ENCODE measurements at places on chromosomes 2 and 18.

GRCh38 chr2:191020742-191021381, 6.9 kb upstream of the STAT1 start:
- DNase-seq, result peak; percentile 63

- no peak for DNase-seq
These were observed 2.7 kb downstream of the CDH7 start for GRCh38 chr18:65753520-65753919.

GRCh38 chr2:234001380-234002160, 48.9 kb upstream of the SPP2 start:
- no peak for DNase-seq

DNA sequence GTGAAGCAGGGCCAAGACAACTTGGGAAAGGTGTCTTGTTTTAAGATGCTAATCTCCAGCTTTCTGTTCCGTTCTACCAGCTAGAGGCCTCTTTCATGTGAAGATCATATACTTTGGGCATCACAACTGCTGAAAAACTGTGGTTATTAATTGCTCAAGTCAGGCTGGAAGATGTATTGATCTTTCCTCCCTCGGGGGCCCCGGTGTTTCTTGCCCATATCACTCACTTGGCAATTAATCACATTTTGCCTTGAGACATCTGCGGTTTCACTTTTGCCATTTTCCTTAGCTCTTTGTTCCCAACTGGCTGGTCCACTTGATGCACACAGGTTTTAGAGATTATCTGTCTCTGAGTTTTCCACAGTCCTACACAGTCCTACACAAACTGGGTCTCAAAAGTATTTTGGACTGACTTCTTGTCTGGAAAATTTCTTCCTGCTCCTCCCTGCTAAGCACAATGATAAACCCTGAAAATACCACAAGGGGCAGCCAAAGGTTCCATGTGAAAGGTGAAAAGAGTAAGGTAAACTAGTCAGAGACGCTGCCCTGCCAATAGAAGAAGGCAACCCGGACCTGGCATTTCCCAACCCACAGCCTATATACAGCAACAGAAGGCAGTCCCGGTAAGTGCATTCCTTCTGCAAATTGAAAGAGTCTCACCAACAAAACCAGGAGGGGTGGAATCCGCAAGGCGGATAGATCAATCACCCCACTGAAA, 181.0 kb downstream of the AFF3 start:
- no peak for DNase-seq

DNA sequence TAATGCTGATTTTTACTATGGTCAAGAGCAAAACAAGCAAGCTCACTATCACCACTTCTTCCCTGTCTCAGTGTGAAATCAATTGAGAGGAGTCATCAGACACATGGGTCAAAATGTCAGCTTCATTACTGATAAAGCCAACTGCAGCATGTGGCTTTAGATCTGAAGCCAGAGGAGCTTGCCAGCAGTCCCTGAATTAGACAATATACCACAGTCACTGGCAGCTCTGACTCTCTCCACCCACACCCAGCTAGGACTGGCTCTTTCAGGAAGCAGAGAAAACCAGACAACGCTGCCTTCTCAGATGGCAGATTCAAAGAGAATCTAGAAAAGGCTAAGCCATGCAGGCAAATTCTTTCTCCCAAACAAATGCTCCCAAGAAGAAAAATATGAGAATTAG, 20.0 kb upstream of the ASB18 start:
- no peak for DNase-seq

- no peak for DNase-seq
These were observed 103.6 kb upstream of the WDR75 start for GRCh38 chr2:189337656-189338055.

DNA sequence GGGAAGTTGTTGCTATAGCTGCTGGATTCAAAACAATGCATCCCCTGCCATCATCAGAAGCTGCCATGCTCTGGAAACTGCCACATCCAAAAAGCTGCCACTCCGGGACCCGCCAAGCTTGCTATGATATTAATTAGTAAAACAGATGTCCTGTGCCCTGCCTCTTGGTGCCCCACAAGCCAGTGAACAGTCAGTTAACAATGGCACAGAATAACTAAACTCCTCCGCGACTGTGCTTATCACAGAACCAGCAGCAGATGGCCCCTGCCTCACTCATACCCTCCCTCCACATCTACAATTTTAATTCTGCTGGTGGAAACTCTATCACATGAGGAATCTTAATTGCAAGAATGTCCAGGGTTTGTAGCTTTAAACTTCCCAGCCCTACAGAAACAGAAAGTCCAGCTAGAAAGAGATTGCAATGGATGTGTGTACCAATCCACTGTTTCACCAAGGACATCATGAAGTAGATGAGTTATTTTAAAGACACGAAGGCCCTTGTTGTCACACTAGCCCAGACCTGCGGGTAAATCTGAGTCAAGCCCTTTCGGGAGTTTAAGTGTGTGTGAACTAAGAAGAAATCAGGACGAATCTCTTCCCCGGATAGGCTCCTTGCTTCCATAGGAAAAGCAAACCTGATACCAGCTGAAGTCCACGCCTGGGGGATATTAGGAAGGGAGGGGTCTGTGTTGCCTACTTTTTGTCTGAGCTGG, 7.4 kb upstream of the ACYP2 start:
- DNase-seq, result no peak

DNA sequence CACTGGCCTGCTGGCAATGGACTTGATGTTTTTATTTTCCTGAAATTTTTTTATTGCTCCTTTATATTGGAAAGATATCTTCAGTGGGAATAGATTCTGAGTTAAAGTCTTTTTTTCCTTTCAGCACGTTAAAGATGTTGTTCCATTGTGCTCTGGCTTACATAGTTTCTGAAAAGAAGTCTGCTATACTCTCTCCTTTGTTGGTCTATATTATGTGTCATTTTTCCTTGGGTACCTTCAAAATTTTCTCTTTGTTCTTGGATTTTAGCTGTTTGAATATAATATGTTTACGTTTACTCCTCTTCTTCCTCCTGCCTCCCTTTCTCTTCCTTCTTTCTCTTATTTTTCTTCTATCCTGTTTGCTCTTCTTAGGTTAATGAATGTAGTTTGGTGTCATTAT, 105.5 kb downstream of the CAPN13 start:
- DNase-seq, result no peak

DNA sequence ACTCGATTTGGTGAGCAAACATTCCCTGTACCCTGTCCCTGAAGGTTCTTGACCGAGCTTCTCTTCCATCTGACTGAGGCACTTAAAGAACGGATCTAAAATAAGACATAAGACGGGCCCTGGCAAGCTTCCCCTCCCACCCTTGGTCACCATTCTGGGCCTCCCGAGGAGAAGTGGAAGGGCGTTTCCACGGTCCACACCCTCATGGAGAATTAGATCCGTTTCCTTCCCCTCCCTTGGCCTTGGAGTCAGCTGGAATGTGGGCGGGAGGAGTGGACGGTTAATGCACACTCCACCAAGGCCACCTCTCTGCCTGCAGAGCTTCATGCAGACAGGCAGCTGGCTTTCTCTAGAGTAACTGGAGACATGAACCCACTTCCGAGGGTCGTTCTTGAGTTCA, 257.3 kb upstream of the APCDD1 start:
- no peak for DNase-seq

DNA sequence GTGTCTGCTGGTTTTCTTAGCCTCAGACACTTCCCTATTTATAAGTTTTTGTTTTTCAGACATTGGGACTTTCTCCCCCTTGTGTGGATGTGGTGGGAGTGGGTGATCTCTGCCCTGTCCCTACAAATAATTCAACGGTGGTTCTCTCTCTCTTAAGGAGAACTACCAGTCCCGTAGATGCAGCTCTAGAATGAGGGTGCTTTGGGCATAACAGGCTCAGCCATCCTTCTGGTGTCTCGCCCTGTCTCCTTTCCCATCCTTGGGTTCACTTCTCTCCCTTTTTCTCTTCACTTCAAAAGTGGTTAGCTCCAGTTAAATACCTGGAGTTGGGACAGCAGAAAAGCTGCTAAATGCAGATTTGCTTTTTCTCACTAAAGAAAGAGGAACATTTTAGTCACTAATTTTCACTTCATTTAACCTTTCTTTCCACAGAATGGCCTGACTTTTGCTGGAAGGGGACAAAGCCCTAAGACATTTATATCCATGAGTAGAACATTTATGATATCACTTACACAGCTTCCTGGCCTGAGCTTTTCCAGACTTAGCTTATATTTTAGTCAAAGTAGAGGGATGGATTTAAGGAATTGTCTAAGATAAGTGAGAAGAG, 121.2 kb upstream of the CXCR4 start:
- no peak for DNase-seq

Data from stimulated activated CD4-positive, alpha-beta T cell treated with anti-CD3 and anti-CD28 coated beads, Interleukin-2, amount 100 ng/mL, for 24 hours (primary cell).